ENCODE measurements at places on chromosomes 5 and 9.

DNA sequence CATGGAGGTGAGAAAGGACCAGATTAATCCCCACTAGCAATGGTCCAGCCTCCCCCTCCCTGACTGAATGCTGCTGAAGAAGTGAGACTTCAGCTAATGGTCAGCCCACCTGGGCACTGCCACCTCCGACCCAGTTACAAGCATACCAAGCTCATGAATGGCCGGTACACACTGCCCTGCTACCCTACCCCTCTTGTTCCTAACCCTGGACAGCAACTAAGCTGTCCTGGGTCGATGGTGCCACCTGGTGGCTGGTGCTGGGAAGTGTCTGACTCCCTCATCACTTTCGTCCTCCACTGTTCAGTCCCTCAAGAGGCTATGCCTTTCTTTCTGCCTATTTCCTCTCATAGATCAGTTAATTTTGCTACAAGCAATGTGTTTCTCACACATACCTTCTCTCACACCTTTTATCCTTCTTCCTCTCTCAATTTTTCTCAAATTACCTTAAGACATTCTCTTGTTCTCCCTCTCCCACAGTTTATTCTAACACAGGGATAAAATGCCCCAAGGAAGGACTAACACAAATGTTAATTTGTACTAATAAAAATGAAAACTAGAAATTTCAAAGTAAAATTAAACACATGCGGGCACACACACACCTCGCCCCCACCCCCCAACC lies 42.4 kb downstream of the PAX5 start:
- DNase-seq = no peak

- no peak for DNase-seq
These were observed 6.5 kb downstream of the HMGXB3 start for GRCh38 chr5:150007050-150007449.

DNA sequence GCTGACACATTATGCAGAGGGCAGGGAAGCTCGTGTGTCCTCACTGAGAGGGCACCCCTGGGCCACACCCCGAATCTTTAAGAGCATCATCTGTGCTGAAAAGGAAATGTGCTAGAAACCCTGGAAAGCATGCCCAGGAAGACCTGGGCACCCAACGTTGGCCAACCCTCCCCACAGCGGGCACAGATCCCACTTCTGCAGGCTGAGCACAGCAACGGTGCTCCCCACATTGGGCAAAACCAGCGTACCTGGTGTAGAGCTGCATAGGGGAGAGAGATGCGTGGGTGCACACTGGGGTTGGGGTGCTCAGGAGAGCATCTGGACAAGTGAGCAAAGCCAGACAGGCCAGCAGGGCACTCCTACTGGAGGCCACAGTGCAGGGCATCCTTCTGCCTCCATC lies 32.6 kb downstream of the ROR2 start:
- DNase-seq = no peak

- DNase-seq = no peak
These were observed 187.1 kb downstream of the KDM4C start for GRCh38 chr9:6944896-6945295.

DNA sequence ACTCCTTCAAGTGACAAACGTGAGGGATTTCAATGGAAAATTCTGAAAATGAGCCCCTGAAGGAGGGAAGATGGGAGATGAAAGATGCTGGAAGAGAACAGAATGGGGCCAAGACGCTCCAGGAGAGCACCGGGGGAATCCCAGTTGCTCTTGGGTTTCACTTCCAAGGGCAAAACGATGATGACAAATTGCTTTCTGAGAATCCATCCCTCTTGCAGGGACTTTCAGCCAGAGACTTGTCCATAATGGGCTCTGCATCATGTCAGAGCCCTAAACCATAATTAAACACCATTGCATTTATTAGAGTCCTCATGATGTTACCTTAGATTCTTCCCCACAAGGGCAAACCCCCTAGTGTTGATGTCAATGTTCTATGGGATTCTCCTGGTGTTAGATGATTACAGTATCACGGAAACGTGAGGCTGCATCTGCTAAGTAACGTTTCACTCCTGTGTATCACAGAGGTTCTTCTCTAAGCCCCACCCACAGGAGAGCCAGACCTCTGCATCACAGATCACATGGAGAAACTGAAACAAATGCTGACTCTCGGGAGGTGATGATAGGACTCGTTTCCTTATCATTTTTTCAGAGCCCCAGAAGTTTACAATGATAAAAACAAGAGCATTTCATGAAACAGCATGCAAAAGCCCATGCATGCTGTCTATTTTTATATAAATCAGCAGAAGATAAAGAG lies 114.4 kb downstream of the TENT4A start:
- DNase-seq = no peak

GRCh38 chr5:29485333-29485732 lies 1708.2 kb upstream of the CDH6 start:
- no peak for DNase-seq

GRCh38 chr5:16510098-16510497 lies 44.5 kb upstream of the ZNF622 start:
- DNase-seq = no peak

- DNase-seq = no peak
These were observed 123.6 kb downstream of the C5orf15 start for GRCh38 chr5:133844836-133845235.

DNA sequence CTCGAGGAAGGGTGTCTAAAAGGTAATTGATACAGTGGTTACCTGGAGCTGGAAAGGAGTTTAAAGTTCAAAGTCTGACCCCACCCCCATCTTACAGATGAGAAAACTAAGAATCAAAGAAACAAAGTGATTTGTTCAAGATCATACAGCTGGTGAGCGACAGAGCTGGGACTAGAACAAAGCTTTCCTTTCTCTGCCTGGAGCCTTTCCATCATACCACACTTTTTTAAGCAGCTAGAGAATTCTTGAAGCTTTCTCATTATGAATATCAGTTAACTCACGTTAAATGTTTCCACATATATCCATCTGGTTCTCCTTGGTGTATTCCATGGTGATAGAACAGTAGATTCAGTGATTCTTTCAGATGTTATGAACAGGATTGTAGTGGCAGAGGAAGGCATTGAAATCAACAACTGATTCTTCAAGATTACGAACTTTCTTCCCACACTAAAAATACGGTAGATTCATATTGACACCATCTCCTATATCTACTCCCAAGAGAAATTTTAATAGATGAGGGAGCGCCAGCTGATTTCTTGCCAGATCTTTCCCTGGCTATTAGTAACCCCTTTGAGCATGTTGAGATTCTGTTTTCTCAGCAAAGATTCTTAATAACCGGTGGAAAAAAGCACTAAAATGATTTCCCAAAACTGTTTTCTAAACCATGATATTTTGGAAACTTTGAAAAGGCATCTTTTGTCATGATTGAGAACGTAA lies 233.7 kb downstream of the ADAMTSL1 start:
- no peak for DNase-seq

GRCh38 chr5:89435347-89435746 lies 552.4 kb upstream of the MEF2C start:
- no peak for DNase-seq

DNA sequence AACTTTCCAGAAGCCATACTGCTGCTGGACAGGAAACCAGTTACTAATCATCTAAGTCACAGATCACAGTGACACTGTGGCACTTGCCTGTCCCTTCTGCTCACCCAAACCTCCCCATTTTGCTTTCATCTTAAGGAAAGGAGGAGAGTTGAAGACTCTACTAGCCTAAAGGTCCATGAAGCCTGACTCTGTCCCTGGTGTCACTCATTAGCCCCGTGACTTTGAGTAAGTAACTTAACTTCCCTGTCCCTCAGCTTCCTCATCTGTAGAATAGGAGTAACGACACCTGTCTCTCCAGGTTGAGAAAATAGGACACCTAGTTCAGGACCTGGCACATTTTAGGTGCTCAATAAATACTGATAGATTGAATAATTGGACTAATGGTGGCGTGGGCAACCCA lies 536 bp upstream of the SLC6A7 start:
- no peak for DNase-seq

DNA sequence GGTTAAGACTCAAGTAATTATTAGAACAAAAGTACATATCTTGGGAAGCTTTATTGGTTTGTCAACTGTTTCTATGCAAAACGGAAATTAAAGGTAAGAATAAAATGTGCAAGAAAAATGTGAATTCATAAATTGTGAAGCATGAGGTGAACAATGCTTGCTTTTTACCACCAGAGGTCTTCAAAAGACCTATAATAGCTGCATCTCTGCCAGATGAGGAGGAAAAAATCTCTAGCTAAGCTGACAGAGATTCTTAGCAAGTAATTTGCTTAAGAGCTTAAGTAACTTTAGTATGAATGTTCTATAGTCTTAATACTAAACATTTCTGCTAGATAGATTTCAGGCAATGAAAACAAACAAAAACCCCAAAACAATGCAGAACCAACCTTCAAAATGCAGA lies 54.1 kb downstream of the MRPS30 start:
- DNase-seq = no peak

DNA sequence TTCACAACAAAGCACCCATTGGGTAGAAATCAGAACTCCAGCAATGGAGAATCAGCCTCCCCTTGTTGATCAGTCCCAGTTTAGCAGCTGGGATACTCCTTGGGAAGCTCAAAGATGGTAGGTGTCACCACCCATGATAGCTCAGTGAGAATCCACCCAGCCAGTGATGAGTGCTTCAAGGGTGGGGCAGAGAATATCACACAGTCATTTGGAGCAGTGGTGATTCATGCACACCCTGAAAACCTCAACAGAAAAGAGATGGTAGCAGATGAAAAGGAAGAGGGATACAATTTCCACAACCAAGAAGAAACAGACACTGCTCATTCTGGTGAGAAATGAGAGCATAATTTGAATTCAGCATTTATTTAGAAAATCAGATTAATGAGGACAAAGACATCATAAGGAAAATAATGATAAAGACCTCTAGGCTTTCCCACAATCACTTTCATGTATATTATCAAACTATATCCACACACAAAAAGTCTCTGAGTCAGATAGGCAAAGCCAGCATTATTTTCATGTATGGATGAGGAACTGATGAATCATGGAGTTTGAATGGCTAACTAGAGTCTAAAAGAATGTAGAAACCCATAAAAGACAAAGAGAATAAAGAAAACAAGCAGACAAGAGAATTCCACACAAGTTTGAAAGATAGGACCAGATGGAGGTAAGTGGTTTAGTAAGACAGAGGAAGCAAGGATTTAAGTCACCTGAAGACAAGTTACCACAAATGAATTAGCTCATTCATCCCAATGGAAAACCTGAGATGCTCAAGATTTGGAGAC lies 82.9 kb downstream of the FEM1C start:
- no peak for DNase-seq

DNA sequence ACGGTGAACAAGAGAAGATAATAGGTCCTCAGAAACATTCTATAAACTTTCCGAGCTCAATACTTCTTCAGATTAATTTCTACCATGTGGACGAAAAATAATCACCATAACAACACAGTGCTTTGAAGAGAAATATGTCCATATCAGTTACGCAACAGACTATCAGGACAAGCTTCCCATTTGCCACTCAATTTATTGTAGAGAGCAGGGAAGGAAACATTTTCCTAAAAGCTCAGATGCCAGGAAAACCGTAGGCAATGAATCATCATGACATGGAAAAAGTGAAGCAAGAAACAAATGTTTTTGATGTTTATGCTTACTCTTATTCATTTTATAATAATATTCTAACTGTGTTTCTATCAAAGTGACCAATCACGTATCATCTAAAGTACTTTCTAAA lies 87.6 kb downstream of the S1PR3 start:
- no peak for DNase-seq

DNA sequence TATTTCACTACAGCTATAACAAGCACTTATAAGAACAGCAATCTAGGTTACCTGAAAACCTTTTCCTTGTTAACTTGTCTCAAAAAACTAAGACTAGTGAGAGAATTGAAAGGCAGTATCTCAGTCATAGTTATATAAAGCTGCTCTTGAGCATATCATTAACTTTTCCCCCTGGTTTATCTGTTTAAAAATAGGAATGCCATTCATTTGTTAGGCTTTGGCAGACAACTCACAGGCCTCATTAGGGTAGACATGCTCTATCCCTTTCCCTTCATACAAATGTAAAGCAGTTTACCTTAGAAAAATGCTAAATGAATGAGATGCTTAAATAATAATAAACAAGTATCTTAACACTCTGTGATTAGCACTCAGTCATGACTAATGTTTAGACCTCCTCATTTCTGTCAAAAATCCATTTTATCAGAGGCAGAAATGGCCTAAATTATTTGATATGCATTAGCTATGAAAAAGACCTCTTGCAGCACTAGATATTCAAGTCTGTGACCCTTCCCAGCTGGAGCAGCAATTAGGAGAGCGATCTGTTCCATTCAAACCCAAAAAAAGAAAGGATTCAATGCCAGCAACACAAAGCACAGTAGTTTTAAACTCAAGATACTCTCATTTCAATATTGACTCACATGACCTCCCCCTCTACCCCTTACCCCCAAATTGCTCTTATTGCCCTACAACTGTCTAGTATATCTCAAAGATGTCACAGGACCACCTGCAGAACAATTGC lies 1578.8 kb upstream of the WWC1 start:
- DNase-seq = no peak

DNA sequence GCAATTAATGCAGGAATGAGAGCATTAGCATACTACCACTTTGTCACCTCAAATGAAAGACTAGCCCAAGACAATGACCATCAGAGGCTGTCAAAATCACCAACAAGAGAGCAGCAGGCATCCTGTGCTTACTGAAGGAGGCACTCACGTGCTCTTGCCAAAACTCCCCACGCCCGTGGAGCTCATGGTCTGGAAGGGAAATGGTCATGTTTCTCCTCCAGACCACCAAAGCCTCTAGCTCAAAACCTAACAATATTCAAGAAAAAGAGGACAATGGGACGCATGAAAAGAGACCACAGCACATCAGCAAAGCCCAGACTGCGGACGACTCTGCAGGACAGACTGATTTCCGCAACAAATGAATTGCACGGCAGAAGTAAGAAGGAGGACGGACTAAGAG lies 12.8 kb downstream of the AKNA start:
- no peak for DNase-seq

- no peak for DNase-seq
These were observed 20.5 kb downstream of the MSX2 start for GRCh38 chr5:174744896-174745295.

DNA sequence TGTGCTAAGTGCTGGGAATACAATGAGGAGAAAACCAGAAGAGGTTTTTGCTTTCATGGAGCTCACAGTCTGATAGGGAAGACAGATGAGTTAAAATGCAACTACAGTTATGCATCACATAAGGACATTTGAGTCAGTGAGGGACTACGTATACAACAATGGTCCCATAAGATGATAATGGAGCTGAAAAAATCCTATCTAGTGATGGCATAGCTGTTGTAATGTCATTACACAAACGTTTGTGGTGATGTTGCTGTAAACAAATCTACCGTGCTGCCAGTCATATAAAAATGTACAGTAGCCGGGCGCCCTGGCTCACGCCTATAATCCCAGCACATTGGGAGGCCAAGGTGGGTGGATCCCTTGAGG lies 110.1 kb upstream of the RAD23B start:
- DNase-seq = no peak
